Activated naive CD8-positive, alpha-beta T cell treated with anti-CD3 and anti-CD28 coated beads, Interleukin-2, amount 10 ng/mL, durations not matched to agents 7 days and 5 days (primary cell): ENCODE measurements at places on chromosomes 6 and 20.
A peak's percentile ranks its signal among the peaks of the same experiment; 100 is the strongest.

- peaks cover 19% of the 10 kb centered on the region for H3K4me1 ChIP-seq
- no peak overlapping the region for H3K27ac ChIP-seq
- H3K27me3 ChIP-seq = peaks cover 19% of the 10 kb centered on the region
- DNase-seq = no peak
- H3K36me3 ChIP-seq = peaks cover 12% of the 10 kb centered on the region
Measured at GRCh38 chr20:13223736-13224520, 2.9 kb downstream of the ISM1 start.

- peaks cover 1% of the 10 kb centered on the region for H3K4me1 ChIP-seq
- no peaks in the 10 kb centered on the region for H3K36me3 ChIP-seq
- H3K27me3 ChIP-seq = peaks cover 10% of the 10 kb centered on the region
- DNase-seq = no peak
- no peak overlapping the region for H3K27ac ChIP-seq
Measured at GRCh38 chr6:70312165-70312745, 9.4 kb upstream of the COL9A1 start.

DNA sequence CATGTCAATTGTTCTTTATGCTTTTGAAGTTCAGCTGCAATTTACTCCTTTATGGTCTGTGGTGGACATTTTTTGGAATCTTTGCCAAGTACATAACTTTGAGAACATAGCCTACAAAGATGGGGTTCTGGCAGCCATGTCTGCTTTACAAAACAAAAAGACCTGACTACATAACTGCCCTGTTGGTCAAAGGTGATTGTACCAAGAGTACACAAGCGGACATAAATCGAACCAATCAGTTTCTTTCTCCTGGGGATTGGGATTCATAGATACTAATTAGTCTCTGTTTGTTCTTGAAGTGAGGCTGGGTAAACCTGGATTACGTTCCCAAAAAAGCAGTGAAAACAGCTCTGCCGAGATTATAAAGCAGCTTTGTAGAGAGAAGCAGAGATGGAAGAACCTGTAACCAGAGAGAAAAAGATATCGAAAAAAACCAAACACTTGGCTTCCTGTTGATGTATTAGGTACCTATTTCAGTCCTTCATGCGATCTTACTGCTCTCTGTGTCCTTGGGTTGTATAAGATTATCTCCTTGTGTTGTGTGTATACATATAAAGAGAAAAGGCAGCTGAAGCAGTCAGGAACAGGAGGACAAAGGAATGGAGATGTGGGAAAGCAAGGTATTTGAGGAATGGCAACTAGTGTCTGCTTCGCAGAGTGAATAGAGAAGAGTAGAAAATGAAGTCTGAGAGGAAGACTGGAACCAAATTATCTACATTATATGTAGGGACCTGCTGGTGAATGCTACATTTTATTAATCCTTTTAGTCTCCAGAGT is 2.7 kb upstream of the ZFAND3 start:
- no peak for DNase-seq
- H3K4me3 ChIP-seq = peak overlapping the region; percentile 29
- H3K27ac ChIP-seq = peak overlapping the region; percentile 46
- peaks cover 5% of the 10 kb centered on the region for H3K27me3 ChIP-seq
- no peaks in the 10 kb centered on the region for H3K36me3 ChIP-seq
- peaks cover 27% of the 10 kb centered on the region for H3K4me1 ChIP-seq

- no peaks in the 10 kb centered on the region for H3K27me3 ChIP-seq
- no peaks in the 10 kb centered on the region for H3K36me3 ChIP-seq
- DNase-seq = no peak
- H3K27ac ChIP-seq = no peak overlapping the region
- no peaks in the 10 kb centered on the region for H3K4me1 ChIP-seq
Measured at GRCh38 chr20:16580620-16581019, 7.4 kb upstream of the KIF16B start.

DNA sequence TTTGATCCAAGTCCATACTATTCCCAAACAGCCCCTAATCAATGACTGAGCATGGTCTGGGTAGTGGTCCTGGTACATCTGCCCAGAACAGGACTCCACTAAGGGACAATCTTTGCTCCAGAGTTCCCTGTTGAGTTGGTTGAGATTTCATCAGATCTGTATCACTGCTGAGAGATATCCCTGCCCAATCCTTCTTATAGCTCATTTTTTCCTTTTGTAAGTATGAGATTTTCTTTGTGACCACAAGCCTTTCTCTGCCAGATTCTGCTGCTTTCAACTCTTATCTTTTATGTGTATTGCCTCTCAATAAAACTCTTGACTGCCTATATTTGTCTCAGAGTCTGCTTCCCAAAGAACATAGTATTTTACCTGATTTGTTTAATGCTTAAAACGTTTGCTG is 46.2 kb upstream of the LAMA2 start:
- no peaks in the 10 kb centered on the region for H3K4me1 ChIP-seq
- H3K27ac ChIP-seq = no peak overlapping the region
- H3K36me3 ChIP-seq = no peaks in the 10 kb centered on the region
- peaks cover 1% of the 10 kb centered on the region for H3K27me3 ChIP-seq
- no peak overlapping the region for H3K4me3 ChIP-seq
- DNase-seq = no peak

DNA sequence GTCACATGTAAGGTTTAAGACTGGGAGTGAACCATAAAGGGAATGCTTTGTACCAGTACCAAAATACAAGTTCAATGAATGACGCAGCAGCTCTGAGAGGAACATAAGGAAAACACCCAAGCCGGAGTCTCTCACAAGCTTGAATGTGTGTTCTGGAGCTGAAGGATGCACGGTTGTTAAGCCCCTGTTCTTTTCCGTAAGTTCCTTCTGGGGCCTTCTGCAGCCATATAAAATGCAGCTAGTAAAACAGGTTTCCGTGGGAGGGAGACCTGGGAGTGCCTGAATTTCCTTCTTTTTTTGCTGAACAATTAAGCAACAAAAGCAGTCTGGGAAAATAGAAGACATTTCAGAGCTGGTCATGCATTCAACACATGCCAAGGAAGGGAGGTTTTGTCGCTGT is 73.2 kb upstream of the JAG1 start:
- no peaks in the 10 kb centered on the region for H3K27me3 ChIP-seq
- H3K4me3 ChIP-seq = no peak overlapping the region
- H3K27ac ChIP-seq = no peak overlapping the region
- no peaks in the 10 kb centered on the region for H3K4me1 ChIP-seq
- no peak for DNase-seq
- H3K36me3 ChIP-seq = no peaks in the 10 kb centered on the region

- H3K4me1 ChIP-seq = no peaks in the 10 kb centered on the region
- no peak for DNase-seq
- H3K36me3 ChIP-seq = no peaks in the 10 kb centered on the region
- H3K27me3 ChIP-seq = peaks cover 17% of the 10 kb centered on the region
Measured at GRCh38 chr6:46340246-46340645, 151.0 kb downstream of the RCAN2 start.

GRCh38 chr6:12200761-12201160 is 89.4 kb upstream of the EDN1 start:
- H3K4me1 ChIP-seq = no peaks in the 10 kb centered on the region
- DNase-seq = no peak
- no peaks in the 10 kb centered on the region for H3K36me3 ChIP-seq
- no peak overlapping the region for H3K4me3 ChIP-seq
- peaks cover 4% of the 10 kb centered on the region for H3K27me3 ChIP-seq

GRCh38 chr6:35248300-35248699 is 11.2 kb upstream of the ZNF76 start:
- peaks cover 14% of the 10 kb centered on the region for H3K4me1 ChIP-seq
- H3K27ac ChIP-seq = no peak overlapping the region
- H3K4me3 ChIP-seq = no peak overlapping the region
- no peaks in the 10 kb centered on the region for H3K27me3 ChIP-seq

- no peak overlapping the region for H3K27ac ChIP-seq
- no peak overlapping the region for H3K4me3 ChIP-seq
- H3K36me3 ChIP-seq = peaks cover 2% of the 10 kb centered on the region
- no peak for DNase-seq
- H3K27me3 ChIP-seq = no peaks in the 10 kb centered on the region
- peaks cover 30% of the 10 kb centered on the region for H3K4me1 ChIP-seq
Measured at GRCh38 chr20:41231136-41231535, 86.4 kb downstream of the ZHX3 start.

DNA sequence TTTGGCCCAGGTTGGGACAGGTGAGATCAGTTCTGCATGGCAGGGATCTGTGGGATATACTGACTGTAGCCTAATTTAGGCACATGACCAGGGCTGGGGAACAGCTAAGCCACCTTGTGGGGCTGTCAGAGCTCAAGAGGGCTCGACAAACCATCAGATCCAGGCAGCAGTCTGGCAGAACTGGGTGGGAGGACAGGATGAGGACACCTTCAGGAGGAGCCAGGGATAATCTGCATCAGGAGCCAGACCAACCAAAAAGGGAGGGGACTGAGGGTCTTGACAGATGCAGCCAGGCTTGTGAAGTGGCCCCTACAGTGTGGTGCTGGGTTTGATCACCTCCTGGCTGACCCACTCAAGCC is 123.4 kb downstream of the MAFB start:
- H3K27me3 ChIP-seq = no peaks in the 10 kb centered on the region
- no peak overlapping the region for H3K4me3 ChIP-seq
- H3K36me3 ChIP-seq = no peaks in the 10 kb centered on the region
- no peak for DNase-seq

- H3K4me1 ChIP-seq = peaks cover 25% of the 10 kb centered on the region
- peaks cover 13% of the 10 kb centered on the region for H3K36me3 ChIP-seq
- peak overlapping the region; percentile 67 for H3K27ac ChIP-seq
Measured at GRCh38 chr6:45049188-45049843, 278.8 kb upstream of the RUNX2 start.

DNA sequence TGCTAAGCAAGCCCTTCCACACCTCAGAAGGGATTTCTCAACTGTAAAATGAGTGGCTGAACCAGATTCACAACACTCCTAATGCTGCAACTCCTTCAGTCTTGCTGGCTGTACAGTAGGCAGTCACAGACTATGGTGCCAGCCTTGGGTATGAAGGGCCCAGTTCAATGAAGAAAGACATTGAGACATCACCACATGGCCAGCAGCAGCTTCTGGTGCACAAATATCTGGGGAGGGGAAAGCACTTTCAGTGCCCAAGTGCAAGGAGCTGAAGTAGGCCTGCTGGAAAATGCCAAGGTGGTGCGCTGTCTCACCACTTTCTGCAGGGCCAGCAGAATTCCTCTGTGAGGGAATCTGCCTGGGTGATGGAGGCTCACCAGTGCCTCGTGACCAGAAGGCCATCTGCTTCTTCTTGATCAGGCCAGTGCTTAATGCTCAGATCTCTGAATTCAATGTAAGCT is 1.8 kb downstream of the PLA2G7 start:
- no peak overlapping the region for H3K27ac ChIP-seq
- DNase-seq = no peak
- H3K27me3 ChIP-seq = peaks cover 50% of the 10 kb centered on the region
- H3K36me3 ChIP-seq = no peaks in the 10 kb centered on the region
- H3K4me3 ChIP-seq = no peak overlapping the region
- H3K4me1 ChIP-seq = no peaks in the 10 kb centered on the region

DNA sequence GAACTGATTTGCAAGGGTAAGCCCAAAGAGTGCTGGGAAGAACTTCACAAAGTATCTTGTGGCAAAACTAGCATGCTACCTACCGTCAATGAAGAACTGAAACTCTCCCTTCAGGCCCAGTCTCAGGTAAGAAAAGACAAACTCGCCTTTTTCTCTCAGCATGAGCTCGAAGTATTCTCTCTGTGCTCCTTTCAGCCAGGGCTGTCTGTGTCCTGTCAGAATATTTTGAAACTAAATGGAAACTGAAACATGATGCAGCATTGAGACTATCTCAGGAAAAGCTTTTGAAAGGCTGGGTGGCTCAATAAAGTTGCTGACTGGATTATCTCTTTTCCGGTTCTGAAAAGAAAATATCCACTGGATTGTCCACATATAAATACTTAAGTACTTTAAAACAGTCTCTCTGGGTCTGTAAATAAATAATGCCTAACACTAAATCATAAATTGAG is 696 bp downstream of the CALHM5 start:
- peaks cover 24% of the 10 kb centered on the region for H3K27me3 ChIP-seq
- H3K4me1 ChIP-seq = no peaks in the 10 kb centered on the region
- no peaks in the 10 kb centered on the region for H3K36me3 ChIP-seq
- H3K27ac ChIP-seq = no peak overlapping the region

DNA sequence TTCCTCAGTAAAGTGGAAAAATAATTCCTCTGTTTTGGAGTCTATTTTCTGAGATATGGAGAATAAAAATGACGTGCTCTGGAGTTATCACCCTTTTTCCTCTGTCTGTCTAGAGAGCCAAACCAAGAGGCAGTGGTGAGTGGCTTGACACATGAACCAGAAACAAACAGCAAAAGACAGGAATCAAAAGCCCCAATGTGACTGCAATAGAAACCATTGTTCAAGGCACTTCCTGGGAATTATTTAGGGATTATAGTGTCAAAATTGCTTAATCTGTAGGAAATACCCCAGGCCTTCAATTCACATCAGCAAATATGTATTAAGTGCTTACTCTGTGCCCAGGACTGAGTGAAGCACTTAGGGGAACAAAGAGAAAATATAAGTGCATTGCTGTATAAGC is 560.4 kb upstream of the JAG1 start:
- no peaks in the 10 kb centered on the region for H3K36me3 ChIP-seq
- H3K4me1 ChIP-seq = no peaks in the 10 kb centered on the region
- no peaks in the 10 kb centered on the region for H3K27me3 ChIP-seq
- H3K4me3 ChIP-seq = no peak overlapping the region
- no peak for DNase-seq
- no peak overlapping the region for H3K27ac ChIP-seq

DNA sequence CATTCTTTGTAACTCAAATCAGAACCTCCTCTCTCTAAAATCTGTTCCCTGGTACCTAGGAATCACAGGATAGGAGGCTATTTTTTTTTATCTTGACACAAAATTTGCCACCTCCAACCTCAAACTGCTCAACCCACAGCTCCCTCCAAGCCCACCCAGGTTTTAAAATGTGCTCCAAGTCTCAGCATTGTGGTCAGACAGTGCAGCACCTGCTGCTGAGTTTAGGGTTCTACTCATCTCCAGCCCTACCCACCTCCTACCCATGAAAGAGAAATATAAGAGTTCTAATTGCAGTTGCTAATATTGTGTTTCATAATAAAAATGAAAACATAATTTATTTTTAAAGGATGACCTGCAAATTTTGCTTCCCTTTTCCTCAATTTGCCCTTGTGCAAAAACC is 496.5 kb downstream of the MAFB start:
- no peak overlapping the region for H3K4me3 ChIP-seq
- no peak for DNase-seq
- H3K36me3 ChIP-seq = no peaks in the 10 kb centered on the region
- H3K4me1 ChIP-seq = no peaks in the 10 kb centered on the region
- no peak overlapping the region for H3K27ac ChIP-seq

- no peak overlapping the region for H3K4me3 ChIP-seq
- peaks cover 35% of the 10 kb centered on the region for H3K27me3 ChIP-seq
- peaks cover 14% of the 10 kb centered on the region for H3K4me1 ChIP-seq
- DNase-seq = no peak
Measured at GRCh38 chr20:45300961-45301360, 5.7 kb upstream of the RBPJL start.
